Fibroblast of mammary gland (primary cell): ENCODE measurements at places on chromosomes 5 and 9.

DNA sequence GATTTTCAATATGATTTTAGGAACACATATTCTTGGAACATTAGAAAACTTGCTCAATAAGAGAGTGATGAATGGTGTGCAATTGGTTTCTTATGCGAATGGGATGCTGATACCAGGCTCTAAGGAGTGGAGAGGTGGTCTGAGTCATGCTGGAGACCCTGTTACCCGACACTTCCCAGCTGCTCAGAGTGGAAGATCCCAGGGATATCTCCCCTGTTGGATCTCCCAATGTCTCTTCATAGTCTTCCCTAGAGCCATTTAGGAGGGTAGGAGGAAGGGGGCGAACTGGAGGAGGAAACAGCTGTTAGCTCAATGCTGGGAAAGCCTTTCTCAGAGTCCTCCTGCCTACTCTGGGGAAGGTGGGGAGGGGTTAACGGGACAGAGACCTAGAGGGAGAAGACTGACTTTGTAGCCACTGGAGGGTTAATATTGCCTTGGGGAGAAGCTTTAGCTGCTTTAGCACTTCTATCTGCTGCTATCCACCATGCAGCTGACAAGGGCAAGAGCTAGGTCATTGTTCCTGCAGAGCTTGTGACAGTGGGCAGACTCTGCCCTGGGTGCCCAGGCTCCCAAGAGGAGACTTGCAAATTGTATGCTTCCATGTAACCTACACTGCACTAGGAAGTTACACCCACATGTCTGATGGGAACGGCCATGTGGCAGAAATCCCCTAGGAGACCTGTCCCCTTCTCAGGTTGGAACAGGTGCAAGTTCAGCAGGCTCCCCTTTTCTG lies 301.0 kb downstream of the GADD45G start:
- peak; percentile 15 for DNase-seq

DNA sequence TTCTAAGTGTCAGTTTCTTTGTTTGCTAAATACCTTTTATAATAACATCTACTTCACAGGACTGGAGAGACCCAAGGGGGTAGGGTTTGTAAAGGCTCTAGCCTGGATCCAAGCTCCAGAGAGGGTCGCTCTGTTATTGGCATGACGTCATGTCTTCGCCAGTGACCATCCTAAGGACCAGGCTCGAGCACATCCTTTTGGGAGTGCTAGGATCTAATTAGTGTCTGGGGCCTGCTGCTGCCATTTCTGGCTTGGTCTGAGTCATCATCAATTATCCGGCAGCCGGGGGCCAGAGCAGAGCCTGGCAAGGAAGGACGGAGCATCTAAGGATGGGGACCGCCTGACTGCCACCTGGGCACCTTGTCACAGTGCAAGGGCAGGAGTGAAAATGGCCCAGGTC lies 153.0 kb downstream of the NSG2 start:
- no peak for DNase-seq

GRCh38 chr5:93279296-93279963 lies 301.6 kb downstream of the NR2F1-AS1 start:
- DNase-seq: peak; percentile 6

DNA sequence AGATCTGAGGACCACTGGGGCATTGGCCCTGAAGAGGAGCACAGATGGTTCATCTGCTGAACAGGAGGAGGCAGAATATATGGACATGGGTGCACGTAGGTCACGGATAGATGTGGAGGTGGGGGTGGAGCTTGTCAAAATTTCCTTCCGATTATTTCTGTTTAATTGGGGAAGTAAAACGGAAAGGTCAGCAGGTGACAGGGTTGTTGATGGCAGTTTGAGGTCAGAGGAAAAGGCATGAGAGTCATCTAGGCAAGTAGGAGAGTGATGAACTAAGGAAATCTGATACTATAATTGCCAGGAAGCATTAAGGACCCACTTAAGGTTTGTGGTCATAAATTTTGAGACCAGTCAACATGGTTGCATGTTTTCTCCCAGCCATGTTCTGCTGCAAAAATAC lies 8.4 kb upstream of the FAM81B start:
- DNase-seq: no peak

- no peak for DNase-seq
These were observed 148.2 kb upstream of the SPRY4 start for GRCh38 chr5:142473038-142473437.

GRCh38 chr9:124079176-124079925 lies 67.8 kb downstream of the LHX2 start:
- peak; percentile 40 for DNase-seq

DNA sequence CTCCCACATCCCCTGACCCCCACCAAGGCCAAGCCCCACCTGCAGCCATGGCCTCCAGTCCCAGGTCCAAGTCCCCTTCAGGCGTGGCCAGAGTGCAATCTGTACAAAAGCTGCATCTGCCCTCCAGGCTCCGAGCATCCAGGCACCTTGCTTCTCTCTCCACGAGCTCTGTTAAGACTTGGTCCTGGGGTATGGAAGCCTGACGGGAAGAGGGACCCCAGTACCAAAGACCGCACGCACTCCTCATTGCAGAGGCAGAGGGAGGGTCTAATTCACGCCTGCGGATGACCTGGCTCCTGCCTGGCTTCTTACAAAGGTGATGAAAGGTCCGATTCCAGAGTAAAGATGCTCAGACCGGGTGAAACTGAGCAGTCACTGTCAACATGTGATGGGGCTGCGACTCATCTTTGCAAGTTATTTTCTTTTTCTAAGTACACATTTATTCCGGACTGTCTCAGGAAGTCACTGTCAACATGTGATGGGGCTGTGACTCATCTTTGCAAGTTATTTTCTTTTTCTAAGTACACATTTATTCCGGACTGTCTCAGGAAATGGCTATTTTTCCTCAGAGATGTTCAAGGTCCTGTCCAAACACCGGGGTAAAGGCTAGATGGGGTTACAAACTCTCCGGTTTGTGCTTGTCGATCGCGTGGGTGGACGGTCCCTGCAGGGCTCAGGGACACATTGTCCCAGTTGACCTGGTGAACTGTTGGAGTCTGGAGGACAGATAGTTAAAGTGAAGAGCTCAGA lies 252.0 kb upstream of the IRX4 start:
- peak; percentile 69 for DNase-seq
